HCEC 1CT (cell line): ENCODE measurements at places on chromosomes 2 and 18.
A peak's percentile ranks its signal among the peaks of the same experiment; 100 is the strongest.

GRCh38 chr18:21040466-21040865 is 71.1 kb downstream of the ROCK1 start:
- no peak for DNase-seq

GRCh38 chr2:66794551-66794950 is 359.6 kb downstream of the MEIS1 start:
- DNase-seq, result no peak

GRCh38 chr2:168182550-168183249 is 64.7 kb downstream of the STK39 start:
- no peak for DNase-seq

GRCh38 chr2:73516033-73516432 is 126.2 kb downstream of the NAT8 start:
- DNase-seq, result peak; percentile 15

- DNase-seq, result no peak
Observed at GRCh38 chr2:217928324-217929181, 74.2 kb downstream of the TNS1 start.

DNA sequence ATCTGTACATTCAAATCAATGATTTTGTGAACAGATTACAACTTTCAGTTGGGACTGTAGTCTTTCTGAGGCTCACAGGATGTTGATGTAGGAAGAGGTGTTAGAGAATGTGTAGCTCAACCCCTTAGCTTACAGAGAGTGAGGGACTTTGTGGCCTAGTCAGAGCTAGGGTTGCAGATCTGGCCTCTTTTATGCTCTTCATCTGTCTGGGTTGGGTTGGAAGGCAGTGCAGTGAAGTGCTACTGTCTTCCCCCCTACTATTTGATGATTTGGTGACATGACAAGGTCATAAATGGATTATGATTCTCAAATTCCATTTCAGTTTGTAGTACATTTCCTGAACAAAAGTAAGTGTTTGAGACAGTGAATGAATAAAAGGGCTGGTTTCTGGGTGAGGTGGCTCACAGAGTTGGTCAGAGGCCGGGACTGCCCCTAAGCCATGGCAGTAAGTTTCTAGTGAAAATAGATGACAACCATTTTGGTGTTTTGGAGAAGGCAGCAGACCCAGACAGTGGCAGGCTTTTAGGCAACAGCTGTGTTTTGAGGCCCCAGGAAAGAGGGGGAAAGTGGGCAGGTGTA is 21.6 kb downstream of the MAP4K4 start:
- DNase-seq, result no peak

DNA sequence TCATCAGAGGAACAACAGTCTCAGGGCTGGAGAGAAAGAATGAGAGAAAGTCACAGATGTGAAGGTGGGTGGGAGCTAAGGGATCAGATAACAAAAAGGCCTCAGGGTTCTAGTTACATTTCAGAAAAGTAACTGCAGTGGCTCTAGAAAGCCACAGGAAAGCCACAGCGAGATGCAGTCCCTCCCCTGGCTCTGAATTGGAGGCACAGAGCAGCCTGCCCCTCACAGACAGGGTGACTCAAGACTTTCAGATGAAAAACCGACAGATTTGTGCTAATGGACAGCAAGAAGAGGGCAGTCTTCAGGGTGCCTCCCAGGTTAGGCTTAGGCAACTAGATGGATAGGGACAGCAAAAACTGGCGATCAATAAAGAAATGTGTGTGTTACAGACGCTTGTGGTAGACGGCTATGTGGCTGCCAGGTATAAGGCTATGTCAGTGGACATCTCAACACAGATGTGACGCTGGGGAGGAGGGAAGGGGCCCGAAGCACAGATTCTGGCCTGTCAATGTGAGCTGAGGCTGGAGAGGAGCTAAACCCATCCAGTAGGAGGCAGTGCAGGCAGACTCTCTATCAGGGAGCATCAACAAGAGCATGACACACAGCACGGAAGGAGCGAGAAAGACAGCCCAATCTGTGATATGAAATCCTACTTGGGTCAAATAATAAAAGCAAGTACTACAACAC is 26.2 kb downstream of the UNC50 start:
- peak; percentile 7 for DNase-seq

DNA sequence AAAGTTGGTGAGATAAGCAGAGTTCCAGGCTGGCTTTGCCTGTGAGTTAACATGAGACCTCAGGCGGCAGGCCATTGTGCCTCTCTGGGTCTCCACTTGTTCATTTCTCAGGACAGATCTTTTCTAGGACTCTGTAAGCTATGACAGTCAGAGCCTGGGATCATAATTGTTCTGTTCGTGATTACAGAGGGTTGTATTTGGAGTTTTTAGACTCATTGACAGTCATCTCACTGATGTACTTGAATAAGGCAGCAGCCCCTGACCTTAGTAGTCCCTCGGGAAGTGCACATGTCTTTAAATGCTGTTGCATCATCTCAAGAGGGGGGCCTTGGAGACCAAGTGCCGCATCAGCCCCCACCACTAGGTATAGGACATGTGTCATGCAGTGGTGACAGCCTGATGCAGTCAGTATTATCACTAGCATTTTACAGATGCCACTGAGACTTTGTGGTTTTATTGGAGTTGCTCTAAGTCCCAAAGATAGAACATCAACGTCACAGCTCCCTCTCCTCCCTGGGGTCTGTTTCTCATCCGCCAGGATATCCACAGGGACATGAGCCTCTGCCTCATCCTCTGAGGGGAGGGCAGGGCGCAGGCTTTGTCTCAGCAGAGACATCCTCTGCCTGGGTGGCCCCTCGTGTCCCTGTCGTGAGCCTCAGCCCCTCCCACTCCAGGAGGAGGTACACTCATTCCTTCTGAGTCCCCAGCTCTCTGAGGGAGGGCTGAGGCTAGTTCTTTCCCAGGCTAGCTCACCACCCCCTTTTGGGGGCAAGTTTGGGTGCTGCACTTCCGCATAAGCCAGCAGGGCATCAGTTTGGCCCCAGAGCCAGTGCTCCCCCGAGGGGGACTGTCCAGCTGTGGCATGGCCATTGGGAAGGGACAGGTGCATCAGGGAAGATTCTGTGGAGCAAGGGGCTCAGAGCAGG is 14.1 kb downstream of the GLI2 start:
- DNase-seq, result no peak

DNA sequence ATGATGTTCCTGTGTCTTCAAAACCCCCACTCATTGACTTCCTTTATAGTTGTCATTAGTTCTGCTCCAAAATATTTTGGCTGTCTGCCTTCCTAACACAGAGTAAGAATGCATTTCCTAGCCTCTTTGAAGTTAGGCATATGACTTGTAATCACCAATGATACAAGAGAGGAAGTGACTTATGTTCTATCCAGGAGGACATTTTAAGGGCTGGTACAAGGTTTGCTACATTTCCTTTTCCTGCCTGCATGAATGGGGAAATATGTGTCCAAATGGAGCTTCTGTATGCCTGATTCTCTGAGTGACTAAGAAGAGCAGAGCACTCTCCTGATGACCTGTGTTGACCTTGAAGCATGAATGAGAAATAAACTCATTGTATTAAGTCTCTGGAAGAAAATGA is 115.1 kb downstream of the PLCL1 start:
- DNase-seq, result no peak

DNA sequence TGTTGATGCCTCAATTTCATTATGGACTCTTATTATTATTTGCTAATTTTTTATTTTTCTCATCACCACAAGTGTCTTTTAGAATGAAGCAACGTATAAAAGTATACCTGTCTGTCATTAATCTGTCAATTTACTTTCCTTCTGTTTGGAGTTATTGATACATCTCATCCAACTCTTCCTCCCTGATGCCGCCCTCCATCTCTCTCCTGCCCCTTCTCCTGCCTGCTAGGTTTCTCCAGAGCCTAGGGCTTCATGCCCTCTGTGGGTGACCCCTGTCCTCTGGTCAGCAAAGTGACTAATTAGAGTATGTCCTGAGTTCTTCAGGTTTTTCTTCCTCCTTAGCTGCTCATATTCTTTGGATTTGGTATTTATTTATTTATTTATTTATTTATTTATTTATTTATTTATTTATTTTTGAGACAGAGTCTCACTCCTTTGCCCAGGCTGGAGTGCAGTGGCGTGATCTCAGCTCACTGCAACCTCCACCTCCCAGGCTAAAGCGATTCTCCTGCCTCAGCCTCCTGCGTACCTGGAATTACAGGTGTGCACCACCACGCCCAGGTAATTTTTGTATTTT is 162.5 kb upstream of the MYCN start:
- no peak for DNase-seq

DNA sequence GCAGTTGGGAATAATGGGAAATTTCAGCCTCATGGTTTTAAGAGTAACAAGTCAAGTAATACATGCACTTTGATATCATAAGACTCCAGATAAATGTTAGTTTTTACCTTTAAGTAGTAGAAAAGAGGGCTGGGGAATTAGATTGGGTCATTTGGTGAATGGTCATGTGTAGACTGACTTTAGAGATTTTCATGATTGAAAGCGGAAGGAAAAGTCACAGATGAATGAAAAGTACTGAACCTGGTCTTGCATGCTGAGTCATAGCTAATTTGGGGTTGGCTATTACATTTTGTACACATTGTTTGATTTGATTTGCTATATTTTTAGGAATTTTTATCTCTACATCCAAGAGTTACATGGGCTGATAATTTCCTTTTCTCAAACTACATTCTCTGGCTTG is 539.4 kb upstream of the SPHKAP start:
- DNase-seq, result no peak

- no peak for DNase-seq
Observed at GRCh38 chr18:23595591-23595990, 9.3 kb upstream of the NPC1 start.

DNA sequence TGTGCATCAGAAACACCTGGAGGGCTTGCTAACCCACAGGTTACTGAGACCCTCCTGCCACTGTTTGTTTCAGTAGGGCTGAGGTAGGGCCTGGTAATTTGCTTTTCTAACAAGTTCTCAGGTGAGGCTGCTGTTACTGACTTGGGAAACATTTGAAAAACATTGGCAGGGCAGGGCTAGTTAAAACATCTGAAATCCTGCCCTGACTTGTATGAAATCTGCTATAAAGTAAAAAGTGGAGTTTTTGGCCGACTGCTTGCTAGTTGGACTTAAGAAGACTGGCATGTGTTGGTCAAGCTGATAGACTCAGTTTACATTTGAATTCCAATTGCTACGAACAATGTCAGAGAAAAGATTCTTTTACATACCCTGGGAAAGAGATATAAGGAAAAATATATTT is 111.6 kb upstream of the DLX2 start:
- no peak for DNase-seq

DNA sequence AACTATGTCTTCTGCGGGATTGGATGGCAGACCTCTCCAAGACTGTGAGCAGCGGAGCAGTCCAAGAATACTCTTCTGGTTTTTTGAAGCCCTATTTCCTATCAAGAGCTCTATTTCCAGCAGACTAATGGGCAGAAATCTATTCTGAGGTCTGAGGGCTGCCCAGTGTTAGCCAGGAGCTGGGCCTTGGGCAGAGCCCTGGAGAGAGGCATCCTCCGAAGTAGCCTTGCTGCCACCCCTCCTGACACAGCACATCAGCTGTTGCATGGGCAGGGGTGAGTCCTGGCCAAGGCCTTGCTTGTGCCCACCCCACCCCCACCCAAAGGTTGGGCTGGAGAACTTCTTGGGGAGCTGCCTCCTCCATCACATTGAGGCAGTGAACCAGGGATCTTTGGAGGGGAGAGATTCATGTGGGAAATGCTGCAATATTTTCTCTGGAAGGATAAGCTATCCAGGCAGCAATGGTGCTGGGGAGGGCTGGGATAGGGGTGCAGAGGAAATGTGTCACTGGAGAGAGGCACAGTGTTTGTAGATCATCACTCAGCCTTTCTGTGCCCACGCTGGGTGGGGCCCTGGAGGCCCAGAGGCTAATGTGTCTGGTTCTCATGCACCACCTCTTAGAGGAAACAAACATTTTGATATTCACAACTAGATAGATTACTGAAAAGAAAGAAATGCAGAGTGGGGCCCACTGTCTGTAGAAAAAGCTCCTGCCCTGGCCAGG is 104.7 kb downstream of the VSNL1 start:
- peak; percentile 20 for DNase-seq

GRCh38 chr2:224709301-224709700 is 6.9 kb downstream of the CCDC195 start:
- DNase-seq, result no peak

- no peak for DNase-seq
Observed at GRCh38 chr18:46329736-46330246, 225.6 kb downstream of the HAUS1 start.

DNA sequence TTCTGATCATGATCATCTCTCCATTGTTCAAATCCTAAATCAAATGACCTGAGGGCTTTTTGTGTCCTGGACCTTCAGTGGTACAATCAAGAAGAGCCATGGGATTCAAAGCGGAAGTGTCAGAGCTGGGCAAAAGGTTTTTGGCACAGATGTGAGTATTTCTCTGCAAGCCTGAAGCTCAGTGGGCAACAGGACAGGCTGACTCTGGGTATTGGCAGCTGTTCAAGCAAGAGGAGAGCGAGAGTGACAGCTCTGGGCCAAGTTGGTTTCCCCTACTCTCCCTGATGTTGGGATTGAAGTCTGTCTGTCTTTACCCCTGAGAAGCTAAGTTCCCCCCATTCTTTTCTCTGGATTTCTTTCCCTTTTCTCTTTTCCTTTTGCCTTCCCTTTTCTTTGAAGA is 33.3 kb downstream of the DSEL start:
- DNase-seq, result no peak

- peak; percentile 91 for DNase-seq
Observed at GRCh38 chr2:44120428-44120827, 48.2 kb upstream of the PPM1B start.

DNA sequence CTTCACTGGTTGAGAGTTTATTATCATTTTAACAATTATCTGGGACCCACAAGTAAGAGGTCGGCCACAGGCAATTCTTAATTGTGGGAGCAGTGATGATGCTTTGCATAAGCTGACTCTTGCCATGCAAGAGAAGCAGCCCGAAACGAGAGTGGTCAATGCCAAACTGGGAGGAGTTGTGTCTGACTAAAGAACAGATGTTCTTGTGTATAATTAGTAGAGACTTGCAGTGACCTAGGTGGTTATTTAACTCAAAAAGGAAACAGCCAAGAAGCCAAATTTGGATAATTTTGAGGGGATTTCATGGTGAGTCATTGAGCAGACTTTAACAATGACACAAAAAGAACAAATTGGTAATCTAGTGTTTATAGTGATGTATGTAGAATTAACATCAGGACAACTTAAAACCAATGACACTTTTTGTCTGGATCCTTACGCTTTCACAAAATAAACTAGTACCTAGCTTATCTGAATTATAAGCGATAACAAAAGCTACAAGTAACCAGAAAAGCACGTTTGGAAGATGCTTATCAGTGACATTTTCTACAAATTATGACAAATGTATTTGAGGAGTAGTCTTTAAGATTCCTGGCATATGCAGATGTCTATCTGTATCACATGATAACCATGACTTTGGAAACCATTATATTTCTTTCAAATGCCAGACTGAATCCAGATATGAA is 184.7 kb upstream of the DLGAP1 start:
- no peak for DNase-seq

GRCh38 chr18:74788657-74789056 is 191.0 kb downstream of the ZNF407 start:
- no peak for DNase-seq

DNA sequence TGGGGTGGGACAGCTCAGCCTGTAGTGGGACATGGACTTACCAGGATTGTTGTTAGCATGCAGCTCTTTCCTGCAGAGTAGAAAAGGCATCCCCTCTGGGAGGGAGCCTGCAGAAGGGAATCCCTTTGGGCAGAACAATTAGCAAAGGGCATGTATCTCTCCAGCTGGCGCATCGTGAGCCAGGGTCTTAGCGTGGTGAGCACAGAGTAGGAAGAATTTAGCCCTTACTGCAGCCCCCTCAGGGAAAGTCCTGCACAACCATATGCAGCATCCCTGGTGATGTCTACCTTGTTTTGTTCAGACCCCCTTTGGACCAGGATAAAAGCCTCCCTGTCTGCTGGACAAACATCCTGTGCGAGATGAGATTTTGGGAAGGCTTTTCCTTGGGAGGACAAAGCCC is 292.1 kb downstream of the SLC4A3 start:
- DNase-seq, result no peak

- DNase-seq, result no peak
Observed at GRCh38 chr2:172326211-172326509, 101.2 kb upstream of the ITGA6 start.
